ENCODE measurements at places on chromosomes 13 and 19. TPM values are rescaled to one million over a fixed set of nuclear protein-coding genes. Genes with fewer than 3 reads are reported as not detected.

- DNase-seq: no peak
Measured at GRCh38 chr13:97866346-97866745, 87.1 kb upstream of the IPO5 start.

GRCh38 chr19:6092329-6093286 is 17.7 kb downstream of the RFX2 start:
- no peak for DNase-seq

DNA sequence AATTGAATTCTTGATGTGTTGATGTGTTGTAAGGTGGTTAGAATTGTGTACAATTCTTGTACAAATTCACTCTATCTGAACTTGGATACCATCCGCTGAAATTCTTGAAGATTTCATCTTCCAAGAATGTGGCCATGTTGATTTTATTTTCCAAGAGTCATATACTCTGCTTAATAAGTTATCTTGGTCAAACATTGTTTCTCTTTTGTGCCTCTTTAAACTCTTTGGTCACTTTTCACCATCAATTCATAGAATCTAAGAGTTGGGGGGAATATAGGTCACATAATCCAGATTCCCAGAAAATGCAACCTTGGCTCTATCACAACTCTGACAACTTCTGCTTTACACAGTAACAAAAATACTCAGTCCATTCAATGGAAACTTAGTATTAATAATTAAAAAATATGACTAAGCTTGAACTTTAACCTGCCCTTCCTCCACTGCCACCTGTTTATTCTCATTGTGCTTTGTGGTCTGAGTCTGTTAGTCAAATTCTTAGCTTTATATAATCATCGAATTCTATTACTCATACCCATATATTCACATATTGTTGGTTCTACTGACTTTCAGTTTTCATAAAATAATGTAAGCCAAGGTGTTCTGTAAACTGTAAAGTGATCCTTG is 373.2 kb downstream of the LMO7 start:
- DNase-seq: no peak

Gene CAPN12
- polyA plus RNA-seq: 6.4 TPM

Gene ADPRHL1
- 4.1 TPM for polyA plus RNA-seq

Gene TJP3
- polyA plus RNA-seq: 11.3 TPM

DNA sequence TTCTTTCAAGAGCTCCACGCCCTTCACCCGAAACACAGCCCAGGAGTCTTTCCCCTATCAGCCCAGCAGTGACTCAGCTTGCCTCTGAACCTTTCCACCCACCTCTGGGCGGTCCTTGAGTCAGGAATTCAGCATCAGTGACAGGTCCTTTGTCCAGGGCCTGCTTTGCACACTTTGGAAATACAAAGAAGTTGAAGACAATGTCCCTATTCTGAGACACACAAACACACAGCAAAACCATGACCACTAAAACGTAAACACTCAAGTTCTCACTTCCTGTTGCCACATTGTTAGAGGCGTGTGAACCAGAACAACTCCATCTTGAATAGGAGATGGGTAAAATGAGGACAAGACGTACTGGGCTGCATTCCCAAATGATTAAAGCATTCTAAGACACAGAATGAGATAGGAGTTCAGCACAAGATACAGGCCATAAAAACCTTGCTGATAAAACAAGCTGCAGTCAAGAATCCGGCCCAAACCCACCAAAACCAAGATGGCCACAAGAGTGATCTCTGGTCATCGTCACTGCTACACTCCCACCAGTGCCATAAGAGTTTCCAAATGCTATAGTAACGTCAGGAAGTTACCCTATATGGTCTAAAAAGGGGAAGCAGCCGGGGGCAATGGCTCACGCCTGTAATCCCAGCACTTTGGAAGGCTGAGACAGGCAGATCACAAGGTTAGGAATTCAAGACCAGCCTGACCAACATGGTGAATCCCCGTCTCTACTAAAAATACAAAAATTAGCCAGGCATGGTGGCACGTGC is 49.2 kb upstream of the ATP12A start:
- DNase-seq: no peak

Gene KLK2
- polyA plus RNA-seq: 0.24 TPM

DNA sequence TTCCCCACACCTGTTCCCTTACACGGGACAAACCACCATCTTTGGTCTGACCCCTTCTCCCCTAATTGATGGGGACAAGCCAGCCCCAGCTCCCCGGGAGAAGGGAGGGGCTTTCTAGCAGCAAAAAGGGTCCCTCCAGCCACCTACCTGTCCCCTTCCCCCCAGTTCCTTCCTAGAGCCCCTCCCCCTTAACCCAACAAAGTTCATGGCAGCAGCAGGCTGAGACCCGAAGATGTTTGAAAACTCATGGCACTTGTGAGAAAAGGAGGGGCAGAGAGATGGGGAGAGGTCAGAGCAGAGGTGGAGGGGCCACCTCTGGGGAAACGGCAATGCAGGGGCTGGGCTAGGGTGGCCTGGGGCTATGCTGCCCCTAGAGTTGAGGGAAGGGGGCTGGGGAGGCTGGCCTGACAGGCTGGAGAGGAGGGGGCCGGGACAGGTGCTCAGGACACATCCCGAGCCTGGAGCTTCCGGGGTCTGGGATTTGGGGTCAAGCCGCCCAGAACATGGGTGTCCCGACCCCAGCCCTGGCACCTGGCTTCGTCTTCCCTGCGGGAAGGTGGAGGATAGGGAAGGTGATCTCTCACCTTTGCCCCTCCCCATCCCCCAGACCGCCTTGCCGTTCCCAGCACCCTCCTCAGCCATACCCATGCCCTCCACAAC is 12.5 kb upstream of the ASF1B start:
- DNase-seq: no peak

DNA sequence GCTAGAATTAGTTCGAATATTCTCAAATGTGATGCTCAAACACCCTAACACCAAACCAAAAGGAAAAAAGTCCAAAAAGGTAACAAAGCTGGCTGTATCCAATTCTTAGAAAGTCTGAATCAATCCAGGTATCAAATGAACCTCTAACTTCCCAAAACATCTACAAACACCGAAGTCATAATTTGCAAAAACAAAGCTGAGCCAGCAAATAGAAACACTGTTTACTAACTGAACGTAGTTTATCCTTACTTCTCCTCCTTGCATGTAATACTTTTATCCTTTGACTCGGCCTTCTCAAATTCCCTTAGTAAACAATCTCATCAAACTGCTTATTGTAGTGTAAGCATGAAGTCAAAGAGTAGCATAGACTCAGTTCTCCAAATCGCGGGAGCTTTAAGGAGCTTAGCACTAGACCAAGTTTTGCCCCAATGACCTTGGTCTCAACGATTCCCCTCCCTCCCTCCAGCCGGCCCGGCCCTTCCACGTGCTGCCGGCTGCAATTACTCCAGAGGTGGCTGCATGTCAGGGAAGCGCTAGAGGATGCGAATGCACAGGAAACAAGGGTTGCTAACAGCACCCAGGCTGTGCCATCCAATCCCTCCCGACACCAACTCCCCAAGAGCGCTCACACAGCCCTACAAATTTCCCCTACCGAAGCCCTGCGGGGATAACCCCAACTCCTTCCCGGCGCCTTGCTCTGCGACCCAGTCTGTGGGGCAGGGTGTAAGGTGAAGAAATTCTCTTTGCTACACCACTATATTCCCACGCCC is 693 bp downstream of the XPO4 start:
- no peak for DNase-seq

Gene ADGRE3
- polyA plus RNA-seq: 0.13 TPM

DNA sequence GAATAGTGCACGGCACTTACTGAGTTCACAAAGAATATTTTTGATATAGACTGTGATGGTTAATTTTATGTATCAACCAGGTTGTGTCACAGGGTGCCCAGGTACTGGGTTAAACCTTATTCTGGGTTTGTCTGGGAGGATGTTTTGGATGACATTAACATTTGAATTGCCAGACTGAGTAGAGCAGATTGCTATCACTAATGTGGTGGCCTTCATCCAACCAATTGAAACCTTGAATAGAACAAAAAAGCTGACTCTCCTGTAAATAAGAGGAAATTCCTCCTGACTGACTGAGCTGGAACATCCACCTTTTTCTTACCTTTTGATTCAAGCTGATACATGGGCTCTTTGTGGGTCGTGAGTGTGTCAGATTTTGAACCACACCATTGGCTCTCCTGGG is 1424.4 kb upstream of the MIR17HG start:
- no peak for DNase-seq

DNA sequence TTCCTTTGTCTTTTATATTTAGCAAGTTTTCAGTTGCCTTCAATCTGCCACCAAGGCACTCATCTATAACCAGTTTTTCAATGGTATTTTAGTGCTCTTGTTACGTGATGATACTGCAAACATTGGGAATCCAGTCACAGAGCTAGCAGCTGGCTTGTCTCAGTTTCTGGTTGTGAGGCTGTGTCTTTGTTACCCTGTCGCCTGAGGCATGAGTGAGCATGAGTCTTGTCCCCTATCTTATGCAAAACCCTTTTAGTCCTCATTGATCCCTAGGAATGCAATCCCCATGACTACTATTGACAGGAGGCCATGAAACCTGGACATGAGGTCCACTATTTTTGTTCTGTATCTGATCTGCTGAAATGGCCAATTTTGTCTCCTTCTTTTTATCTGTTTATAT is 391.0 kb downstream of the LMO7 start:
- DNase-seq: no peak

DNA sequence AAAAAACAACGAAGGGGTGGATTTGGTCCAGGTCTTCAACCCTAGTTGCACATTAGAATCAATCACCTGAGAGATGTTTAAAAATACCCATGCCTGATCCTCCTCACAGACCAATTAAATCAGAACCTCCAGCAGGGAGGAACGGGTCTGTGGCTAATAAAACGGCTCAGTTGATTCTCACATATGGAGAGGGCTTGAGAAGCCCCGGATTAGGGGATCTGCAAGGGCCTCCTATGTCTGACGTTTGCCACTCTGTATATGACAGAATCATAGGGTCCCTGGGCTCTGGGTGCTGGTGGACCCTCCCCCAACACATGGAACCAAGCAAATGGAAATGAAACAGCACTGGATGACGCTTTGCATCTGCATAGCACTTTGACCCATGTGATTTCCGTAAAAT is 36.7 kb upstream of the C13orf42 start:
- no peak for DNase-seq

Gene GPR4
- 5.5 TPM for polyA plus RNA-seq

DNA sequence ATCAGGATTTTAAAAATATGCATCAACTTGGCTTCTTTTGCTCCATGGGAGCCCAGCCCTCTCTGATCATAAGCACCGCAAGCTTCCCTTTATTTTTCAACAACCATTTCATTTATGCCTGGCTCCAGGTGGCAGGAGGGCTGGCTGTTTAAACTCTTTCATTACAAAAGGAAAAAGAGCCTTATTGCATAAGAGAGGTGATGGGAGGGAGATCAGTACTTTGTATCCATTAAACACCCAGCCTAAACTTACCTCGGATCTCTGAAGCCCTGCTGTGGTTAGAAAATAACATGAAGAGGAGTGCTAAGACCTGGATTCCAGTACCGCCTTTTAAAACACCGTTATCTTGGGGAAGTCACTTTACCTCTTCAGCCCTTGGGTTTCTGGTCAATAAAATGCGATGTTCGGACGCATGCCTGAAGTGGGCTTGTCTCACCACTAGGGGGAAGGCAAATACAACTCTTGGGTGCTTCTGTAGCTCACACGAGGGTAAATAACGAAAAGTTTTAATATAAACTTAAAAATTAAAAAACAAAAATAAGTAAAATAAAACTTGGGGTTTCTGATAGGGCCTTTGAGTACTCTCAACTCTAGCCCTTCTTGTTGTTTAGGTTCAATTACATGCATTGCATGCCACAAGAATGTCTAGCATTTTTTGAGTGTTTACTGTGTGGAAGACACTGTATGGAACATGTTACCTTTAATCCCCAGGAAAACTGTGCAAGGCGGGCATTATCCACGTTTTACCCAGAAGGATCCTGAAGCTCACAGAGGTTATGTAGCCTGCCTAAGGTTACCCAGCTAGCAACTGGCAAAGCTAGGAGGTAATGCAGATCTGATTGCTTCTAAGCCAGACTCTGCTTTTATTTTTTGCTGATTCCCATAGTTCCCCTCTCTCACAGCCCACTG is 240.3 kb downstream of the LMO7 start:
- DNase-seq: peak; percentile 35

DNA sequence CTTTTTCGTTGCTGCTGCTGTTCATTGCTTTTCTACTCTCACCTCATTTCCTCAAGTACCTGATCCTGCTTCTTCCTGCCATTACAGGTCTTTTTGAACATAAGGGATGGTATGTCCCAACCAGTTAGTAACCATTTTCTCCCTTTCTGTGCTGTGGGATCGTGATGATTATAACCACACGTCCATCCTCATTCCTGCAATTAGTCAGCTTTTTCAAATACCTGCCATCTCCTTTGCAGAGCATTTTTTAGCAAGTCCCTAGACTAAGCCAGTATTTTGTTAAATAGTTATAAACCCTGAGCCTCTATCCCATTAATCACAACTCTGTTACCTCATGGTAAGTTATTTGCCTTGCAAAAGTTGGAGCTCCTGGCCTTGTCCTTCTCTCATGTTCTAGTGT is 109.2 kb downstream of the FNDC3A start:
- DNase-seq: no peak

Gene ZNF160
- polyA plus RNA-seq: 50.2 TPM

GRCh38 chr13:105232439-105232838 is 1303.0 kb downstream of the EFNB2 start:
- DNase-seq: peak; percentile 1

Gene DOCK6
- polyA plus RNA-seq: 48.9 TPM

- DNase-seq: no peak
Measured at GRCh38 chr19:897442-898039, 4.3 kb downstream of the RNU6-9 start.
